Panc1 (cell line): ENCODE measurements at places on chromosomes 13 and 19. TPM values are rescaled to one million over a fixed set of nuclear protein-coding genes. Genes with fewer than 3 reads are reported as not detected.

Gene CAMSAP3
- 1.7 TPM for total RNA-seq

Gene ZNF8
- 12.6 TPM for total RNA-seq

Gene CLEC4M
- not detected for total RNA-seq

GRCh38 chr13:32228330-32229041 is 86.7 kb downstream of the ZAR1L start:
- no peak overlapping the region for H3K4me3 ChIP-seq
- no peak overlapping the region for H3K27ac ChIP-seq
- H3K27me3 ChIP-seq, result no peaks in the 10 kb centered on the region
- no peaks in the 10 kb centered on the region for H3K36me3 ChIP-seq
- no peaks in the 10 kb centered on the region for H3K4me1 ChIP-seq
- no peak for DNase-seq

- H3K27ac ChIP-seq, result no peak overlapping the region
- no peaks in the 10 kb centered on the region for H3K4me1 ChIP-seq
- peak; percentile 97 for DNase-seq
These were observed 20.8 kb downstream of the LAIR2 start for GRCh38 chr19:54523403-54523802.
